ENCODE measurements at places on chromosomes 6 and 20.

GRCh38 chr6:4383910-4384638 lies 248.7 kb upstream of the ECI2 start:
- DNase-seq, result no peak

GRCh38 chr6:35402136-35402855 lies 49.8 kb upstream of the FANCE start:
- no peak for DNase-seq

- DNase-seq, result peak; percentile 74
Measured at GRCh38 chr20:3744806-3745685, 12.6 kb downstream of the HSPA12B start.

GRCh38 chr6:12818324-12818723 lies 101.8 kb downstream of the PHACTR1 start:
- no peak for DNase-seq

DNA sequence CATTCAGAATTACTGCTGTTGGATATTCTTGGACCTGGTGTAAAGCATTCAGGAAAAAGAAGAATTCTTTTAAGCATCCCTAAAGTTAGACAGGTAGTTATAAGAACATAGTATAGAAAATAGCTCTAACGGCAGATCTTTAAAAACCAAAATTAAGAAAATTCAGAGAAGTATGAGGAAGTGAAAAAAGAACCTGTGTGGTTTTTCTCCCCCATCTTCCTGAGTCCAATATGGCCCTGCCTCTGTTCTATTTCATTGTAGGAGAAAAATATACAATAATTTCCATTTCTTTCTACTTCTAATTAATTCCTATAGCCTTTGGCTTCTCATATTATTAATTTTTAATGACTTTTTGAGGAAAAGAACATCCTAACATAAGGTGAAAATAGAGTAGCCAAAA lies 47.1 kb downstream of the FHL5 start:
- no peak for DNase-seq

GRCh38 chr20:53949319-53949839 lies 121.0 kb downstream of the BCAS1 start:
- peak; percentile 73 for DNase-seq

Measured in T follicular helper cell (primary cell).